ENCODE measurements at places on chromosomes 6 and 20. TPM values are rescaled to one million over a fixed set of nuclear protein-coding genes. Genes with fewer than 3 reads are reported as not detected.

Gene VGLL2
- total RNA-seq: 22.8 TPM

Gene TFAP2A
- total RNA-seq: 1.6 TPM

Gene SOX18
- 28.7 TPM for total RNA-seq

Gene PRND
- not detected for total RNA-seq

Gene BMP7
- total RNA-seq: 29.1 TPM

Gene KIAA1755
- 18.7 TPM for total RNA-seq

Gene CDC5L
- 18.1 TPM for total RNA-seq

Gene ZSCAN9
- 8.7 TPM for total RNA-seq

Gene RNF217
- 15.1 TPM for total RNA-seq

Gene IRF4
- total RNA-seq: 1.4 TPM

Gene BHLHE23
- total RNA-seq: not detected

Gene APCDD1L
- total RNA-seq: 0.65 TPM

Gene ASIP
- total RNA-seq: 2.6 TPM

Gene LY6G6F
- not detected for total RNA-seq

Gene CRISP3
- total RNA-seq: not detected

Gene SENP6
- total RNA-seq: 76.5 TPM

Gene HLA-DRA
- 79.4 TPM for total RNA-seq

Gene ARFGAP1
- 50.7 TPM for total RNA-seq

Gene GNMT
- 0.78 TPM for total RNA-seq

Data from right cardiac atrium (tissue), 5 donors.